CD4-positive, CD25-positive, alpha-beta regulatory T cell (primary cell): ENCODE measurements at places on chromosomes 1 and 21. TPM values are rescaled to one million over a fixed set of nuclear protein-coding genes. Genes with fewer than 3 reads are reported as not detected.

GRCh38 chr1:90782046-90782445, 64.9 kb upstream of the BARHL2 start:
- no peak for DNase-seq

The RSPO1 gene
- not detected for total RNA-seq

- DNase-seq: no peak
These were observed 144.0 kb upstream of the KCND3 start for GRCh38 chr1:112133487-112133886.

- no peak for DNase-seq
These were observed 116.7 kb downstream of the RUSC1 start for GRCh38 chr1:155437405-155437804.

DNA sequence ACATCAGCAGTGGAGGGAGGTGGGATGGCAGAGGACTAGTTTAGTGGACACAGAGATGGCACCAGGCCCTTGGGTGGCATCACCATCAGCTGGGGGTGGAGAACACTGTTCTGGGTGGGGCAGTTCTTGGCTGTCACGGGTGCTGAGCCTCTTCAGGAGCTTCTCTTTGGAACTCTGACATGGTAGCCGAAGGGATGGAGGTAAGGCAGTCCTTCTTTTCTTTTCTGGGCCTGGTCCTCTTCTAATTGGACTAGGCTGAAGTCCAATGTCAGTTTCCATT, 8.3 kb upstream of the MEF2D start:
- DNase-seq: no peak

- DNase-seq: no peak
These were observed 159.4 kb upstream of the UBE2U start for GRCh38 chr1:64043976-64044375.

The GPA33 gene
- 21.0 TPM for total RNA-seq

The NDUFS5 gene
- total RNA-seq: 101 TPM

DNA sequence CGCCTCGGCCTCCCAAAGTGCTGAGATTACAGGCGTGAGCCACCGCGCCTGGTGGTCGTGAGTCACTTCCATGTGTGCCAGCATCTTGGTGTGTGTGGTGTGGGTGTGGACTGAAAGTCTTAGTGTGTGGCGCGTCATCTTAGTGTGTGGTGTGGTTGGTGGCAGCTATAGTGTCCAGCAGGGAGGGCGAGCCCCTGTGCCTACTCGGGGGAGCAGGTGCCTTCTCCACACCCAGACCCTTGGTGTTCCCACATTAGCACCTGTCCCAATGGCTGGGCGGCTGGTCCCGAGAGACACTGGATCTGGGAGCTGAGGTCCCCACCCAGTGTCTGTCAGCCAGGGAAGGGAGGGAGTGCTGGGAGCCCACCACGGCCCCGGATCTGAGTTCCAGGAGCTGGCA, 2.8 kb downstream of the SCNN1D start:
- DNase-seq: no peak

GRCh38 chr1:164516591-164516990, 42.4 kb upstream of the PBX1 start:
- DNase-seq: no peak

The PLA2G5 gene
- total RNA-seq: not detected

DNA sequence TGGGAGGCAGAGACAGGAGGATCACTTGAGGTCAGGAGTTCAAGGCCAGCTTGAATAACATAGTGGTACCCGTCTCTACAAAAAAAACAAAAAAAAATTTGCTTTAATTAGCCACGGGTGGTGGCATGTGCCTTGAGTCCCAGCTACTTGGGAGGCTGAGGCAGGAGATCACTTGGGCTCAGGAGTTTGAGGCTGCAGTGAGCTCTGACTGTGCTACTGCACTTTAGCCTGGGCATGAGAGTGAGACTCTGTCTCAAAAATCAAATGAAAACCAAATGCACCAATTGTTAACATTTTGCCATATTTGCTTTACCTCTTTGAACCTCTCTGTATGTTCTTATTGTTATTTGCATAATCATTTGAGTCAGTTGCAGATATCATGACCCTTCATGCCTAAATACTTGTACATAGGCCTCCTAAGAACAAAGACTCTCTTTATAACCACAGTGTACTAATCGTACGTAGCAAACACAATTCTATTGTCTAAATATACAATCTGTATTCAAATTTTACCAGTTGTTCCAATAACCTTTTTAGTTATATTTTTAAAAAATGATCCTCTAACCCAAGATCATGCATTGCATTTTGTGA, 8.5 kb upstream of the NID1 start:
- no peak for DNase-seq

GRCh38 chr21:43618940-43619339, 40.3 kb downstream of the HSF2BP start:
- no peak for DNase-seq

GRCh38 chr21:38992737-38993136, 187.0 kb downstream of the ETS2 start:
- DNase-seq: no peak

GRCh38 chr1:20725189-20726117, 7.0 kb downstream of the SH2D5 start:
- no peak for DNase-seq

GRCh38 chr21:41187537-41188025, 19.6 kb downstream of the BACE2 start:
- no peak for DNase-seq

GRCh38 chr1:179187735-179188471, 41.6 kb downstream of the ABL2 start:
- no peak for DNase-seq

DNA sequence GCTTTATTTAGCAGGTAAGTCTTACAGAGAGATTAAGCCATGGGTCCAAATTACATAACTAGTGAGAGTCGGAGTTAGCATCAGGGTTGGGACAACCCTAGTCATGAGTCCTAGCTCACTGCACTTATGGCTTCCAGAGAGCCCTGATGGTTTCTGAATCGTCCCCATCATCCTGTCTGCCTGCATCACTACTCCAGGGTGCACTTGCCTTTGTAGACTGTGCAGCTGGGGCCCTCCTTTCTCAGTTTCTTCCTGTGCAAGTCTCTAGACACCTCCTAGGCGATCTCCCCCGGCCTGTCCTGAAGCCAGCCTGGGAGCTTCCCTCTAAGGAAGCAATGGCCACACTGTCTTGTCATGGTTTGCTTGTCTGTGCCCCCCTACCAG, 37.1 kb downstream of the KIAA0040 start:
- peak; percentile 37 for DNase-seq

DNA sequence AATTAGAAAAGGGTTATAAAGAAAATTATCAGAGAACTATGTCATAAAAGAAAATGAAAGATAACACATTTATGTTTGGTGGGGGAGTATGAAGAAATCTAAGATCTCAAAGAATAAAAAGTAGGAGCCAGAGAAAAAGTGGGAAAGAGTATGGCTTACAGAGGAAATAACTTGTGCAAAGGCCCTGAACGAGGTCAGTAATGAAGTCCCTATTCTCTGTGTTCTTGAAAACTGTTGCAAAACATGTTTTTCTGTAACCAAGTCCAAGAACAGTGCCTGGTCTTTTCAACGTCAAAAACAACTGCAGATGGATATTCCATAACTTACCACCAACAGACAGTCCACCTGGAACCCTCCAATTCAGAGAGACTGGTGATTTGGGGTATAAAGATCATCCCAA, 188.1 kb downstream of the NEGR1 start:
- DNase-seq: no peak
